ENCODE measurements at places on chromosomes 6 and 20. TPM values are rescaled to one million over a fixed set of nuclear protein-coding genes. Genes with fewer than 3 reads are reported as not detected.
A peak's percentile ranks its signal among the peaks of the same experiment; 100 is the strongest.

DNA sequence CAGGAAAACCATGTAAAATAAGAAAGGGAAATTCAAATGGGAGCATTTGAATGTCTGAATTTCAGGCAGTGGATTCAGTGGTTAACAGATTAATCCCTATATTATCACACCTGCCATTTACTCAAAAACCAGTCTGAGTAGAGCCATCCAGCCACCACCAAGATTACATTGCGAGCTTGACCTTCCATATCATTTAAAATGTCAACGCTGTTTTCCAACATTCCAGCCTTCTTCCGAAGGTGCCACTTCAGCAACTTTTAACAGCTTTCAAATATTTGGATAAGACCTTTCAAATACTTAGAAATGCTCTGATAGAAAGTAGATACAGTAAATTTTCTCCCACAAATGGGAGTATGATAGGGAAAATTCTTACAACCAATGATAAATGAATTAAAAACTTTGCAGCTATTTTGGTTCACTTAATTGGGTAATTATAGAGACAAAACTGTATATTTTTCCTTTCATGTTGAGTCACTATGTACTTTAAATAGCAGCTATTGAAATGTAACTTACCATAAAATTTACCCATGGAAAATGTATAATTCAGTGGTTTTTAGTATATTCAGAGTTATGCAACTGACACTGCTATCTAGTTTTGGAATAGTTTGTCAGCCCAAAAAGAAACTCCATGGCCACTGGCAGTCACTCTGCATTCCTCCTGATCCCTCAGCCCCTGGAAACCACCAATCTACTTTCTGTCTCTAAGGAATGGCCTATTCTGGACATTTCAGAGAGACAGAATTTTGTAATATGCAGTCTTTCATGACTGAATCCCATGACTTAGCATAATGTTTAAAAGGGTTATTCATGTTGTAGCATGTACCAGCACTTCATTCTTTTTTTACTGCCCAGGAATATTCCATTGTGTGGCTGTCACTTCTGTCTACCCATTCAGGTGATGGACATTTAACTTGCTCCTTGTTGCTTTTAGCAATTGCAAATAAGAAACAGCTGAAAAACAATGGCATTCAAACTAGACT lies 21.5 kb downstream of the EZR start:
- no peak for DNase-seq

- no peak for DNase-seq
Measured at GRCh38 chr20:42123981-42124473, 505.9 kb upstream of the CHD6 start.

- DNase-seq, result no peak
Measured at GRCh38 chr6:134182528-134182927, 130.1 kb upstream of the SLC2A12 start.

GRCh38 chr6:169618526-169619490 lies 83.0 kb downstream of the WDR27 start:
- no peak for DNase-seq

GRCh38 chr6:12422848-12423247 lies 132.7 kb downstream of the EDN1 start:
- no peak for DNase-seq

- no peak for DNase-seq
Measured at GRCh38 chr6:48615041-48615440, 504.0 kb upstream of the PTCHD4 start.

PNLDC1 gene
- polyA plus RNA-seq, result 0.14 TPM

MLIP gene
- 0.87 TPM for polyA plus RNA-seq

E2F1 gene
- 1.3 TPM for polyA plus RNA-seq

- DNase-seq, result no peak
Measured at GRCh38 chr6:48951917-48952316, 511.1 kb downstream of the MMUT start.

GRCh38 chr6:16844183-16844582 lies 82.9 kb upstream of the ATXN1 start:
- DNase-seq, result no peak

- DNase-seq, result no peak
Measured at GRCh38 chr6:10487668-10488327, 33.4 kb upstream of the GCNT2 start.

MCM8 gene
- polyA plus RNA-seq, result 4.0 TPM

GRCh38 chr20:53611449-53611894 lies 17.8 kb upstream of the ZNF217 start:
- DNase-seq, result peak; percentile 73

C6orf141 gene
- 51.6 TPM for polyA plus RNA-seq

DNA sequence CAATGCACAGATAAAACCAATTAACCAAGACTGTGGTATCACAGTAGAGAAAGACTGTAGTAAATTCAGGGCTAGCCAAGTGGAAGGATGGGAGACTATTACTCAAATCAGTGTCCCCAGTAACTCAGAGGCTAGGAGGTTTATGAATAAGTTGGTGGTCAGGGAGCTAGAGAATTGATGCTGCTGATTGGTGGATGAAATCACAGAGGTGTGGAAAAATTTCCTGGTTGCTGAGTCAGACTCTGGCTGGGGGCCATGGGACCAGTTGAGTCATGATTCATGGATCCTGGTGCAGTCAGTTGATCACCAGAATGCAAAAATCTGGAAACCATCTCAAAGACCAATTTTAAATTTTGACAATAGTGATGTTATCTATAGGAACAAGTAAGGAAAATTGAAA lies 555.9 kb downstream of the C6orf118 start:
- no peak for DNase-seq

DNA sequence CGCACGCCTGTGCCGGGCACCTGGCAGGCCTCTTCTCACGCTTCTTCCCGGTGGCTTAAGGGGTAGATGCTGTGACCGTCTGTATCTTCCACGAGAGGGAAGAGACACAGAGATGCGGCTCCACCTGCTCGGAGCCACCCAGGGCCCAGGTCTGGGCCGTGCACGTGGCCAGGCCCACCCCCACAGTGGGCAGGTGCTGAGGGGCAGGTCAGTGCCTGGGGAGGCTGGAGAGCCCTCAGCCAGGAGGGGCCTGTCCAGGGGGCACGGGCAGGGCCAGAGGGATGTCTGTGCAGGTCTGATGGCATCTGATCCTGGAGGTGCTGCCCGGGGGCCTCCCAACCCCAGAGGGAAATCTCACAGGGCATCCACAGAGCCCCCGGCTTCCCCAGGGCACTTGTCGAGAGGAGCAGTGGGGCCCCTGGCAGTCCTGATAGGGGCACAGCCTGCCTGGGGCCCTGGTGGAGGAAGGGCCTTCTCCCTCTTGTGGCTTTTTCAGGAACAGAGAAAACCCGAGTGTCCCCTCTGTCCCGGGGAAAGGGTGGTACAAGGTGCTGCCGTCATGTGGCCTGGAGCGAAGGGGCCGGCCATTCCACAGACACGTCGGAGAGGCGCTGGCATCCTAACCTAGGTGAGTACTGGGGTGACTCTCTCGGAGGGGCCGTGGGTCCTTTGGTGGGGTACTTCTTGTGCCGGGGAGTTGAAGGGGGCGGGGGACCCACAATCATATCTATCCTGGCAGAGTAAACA lies 50.2 kb upstream of the CHRNA4 start:
- DNase-seq, result no peak

DNA sequence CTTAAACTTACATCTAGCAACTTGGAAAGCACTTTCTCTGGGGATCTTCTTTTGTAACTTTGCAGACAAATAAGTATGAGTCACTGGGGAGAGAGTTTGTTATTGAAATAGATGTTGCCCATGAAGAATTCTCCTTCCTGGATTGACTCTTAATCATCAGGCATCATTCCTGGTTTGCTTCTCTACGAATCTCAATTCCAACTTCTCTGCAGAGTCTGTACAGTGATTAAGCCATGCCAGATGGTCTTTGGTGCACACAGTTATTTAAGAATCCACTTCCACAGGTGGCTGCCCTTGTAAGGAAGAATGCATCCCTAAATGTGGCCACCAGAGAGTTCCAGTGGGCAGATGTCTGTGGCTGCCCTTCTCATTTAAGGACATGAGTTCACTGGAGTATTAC lies 25.7 kb downstream of the MYCT1 start:
- no peak for DNase-seq

DNA sequence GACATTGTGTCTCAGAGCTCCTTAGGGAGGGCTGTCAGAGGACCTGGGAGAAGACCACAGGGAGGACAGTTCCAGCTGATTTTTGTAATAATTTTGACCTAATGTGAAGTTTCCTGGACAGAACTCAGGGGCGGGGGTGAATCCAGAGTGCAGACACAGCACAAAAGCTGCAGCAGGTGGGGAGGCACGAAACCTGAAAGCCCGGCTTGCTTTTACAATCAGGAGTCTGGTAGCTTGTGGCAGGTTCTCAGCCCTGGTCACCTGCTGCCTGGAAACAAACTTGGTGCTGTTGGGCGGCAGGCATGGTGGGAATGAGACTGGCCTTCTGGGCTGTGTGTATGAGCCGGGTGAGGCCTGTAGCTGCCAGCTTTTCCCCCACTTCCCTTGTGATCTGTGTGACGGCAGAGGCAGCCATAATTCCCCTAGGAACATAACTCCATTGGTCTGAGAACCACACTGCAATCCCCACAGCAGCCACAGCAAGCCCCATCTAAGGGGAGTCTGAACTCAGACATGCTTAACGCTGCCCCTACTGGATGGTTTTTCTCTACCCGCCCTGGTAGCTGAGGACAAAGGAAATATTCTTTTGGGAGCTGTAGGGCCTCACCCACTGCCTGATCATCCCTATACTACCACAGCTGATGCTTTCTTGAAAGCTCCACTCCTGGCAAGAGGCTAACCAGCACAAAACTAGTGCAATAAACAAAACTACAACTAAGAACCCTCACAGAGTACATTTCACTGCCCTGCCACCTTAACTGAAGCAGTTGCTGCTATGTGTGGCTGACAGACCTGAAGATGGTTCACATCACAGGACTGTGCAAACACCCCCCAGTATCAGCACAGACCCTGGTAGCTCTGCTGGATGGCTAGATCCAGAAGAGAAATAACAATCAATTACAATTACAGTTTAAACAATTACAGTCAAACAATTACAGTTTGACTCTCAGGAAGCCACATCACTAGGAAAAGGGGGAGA lies 1055.1 kb upstream of the GJE1 start:
- DNase-seq, result no peak

GRCh38 chr20:57876163-57876562 lies 166.3 kb upstream of the PMEPA1 start:
- no peak for DNase-seq

- DNase-seq, result no peak
Measured at GRCh38 chr6:135270676-135271536, 89.8 kb downstream of the MYB start.

TRIM15 gene
- not detected for polyA plus RNA-seq

GRCh38 chr6:88386167-88386566 lies 220.0 kb upstream of the CNR1 start:
- no peak for DNase-seq

FLRT3 gene
- 69.7 TPM for polyA plus RNA-seq

PCIF1 gene
- 5.4 TPM for polyA plus RNA-seq

BNIP5 gene
- not detected for polyA plus RNA-seq

GRCh38 chr20:11255860-11256259 lies 582.1 kb upstream of the JAG1 start:
- no peak for DNase-seq

KIAA1755 gene
- 0.07 TPM for polyA plus RNA-seq

HCRTR2 gene
- polyA plus RNA-seq, result not detected

GRCh38 chr20:60246751-60247150 lies 288.5 kb downstream of the CDH26 start:
- DNase-seq, result no peak

- DNase-seq, result no peak
Measured at GRCh38 chr6:20870493-20870892, 336.2 kb downstream of the CDKAL1 start.

DNA sequence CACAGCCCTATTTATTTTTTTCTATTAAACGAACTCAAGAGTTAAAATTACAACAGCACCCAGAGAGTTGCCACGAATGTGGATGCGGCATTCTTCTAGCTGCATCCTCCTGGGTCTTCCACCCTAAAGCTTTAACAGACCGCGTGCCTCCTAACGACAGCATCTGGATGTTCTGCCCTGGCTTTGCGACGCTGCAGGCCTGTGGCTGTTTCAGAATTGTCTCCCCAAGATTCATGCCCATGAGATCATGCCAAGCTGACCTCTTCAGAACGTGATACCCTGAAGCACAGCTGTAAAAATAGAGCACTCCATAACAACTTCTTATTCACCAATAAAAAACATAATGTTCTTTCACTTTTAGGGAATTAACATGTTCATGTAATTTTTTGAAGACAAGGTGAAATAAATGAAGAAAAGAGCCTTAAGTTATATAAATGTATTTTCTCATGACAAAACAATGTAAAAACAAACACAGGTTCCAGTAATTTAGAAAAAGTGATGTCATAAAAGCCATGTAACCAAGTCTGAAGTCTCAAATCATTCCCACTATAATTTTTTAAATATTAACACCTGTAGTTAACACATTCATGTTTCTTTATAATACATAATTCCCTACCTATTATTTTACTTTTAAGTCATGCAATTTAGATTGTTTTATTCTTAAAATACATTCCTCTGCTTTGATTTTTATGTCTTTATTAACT lies 26.5 kb downstream of the HIVEP2 start:
- DNase-seq, result no peak

BFSP1 gene
- polyA plus RNA-seq, result 2.2 TPM

EPB41L2 gene
- polyA plus RNA-seq, result 22.0 TPM
